ENCODE measurements at places on chromosomes 12 and 14.

GRCh38 chr12:121893961-121894460 lies 5.4 kb downstream of the PSMD9 start:
- peak; percentile 60 for DNase-seq

DNA sequence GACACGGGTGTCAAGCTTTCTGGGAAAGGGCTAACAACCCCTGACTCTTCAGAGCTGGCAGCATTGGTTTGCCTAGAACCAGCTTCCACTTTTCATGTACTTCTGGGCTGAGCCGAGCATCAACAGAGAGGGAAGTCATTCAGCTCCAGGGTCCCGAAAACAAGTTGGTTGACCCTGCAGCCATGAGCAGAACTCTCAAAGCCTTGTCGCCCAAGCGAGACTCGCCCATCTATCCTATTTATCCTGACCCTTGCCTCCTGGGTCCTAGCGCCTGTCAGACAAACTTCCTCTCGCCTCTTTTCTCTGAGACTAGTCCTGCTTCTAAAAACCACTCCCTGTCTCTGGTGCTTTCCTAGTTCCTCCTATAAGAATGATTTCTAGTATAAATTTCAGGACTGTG lies 47.9 kb downstream of the ASCL4 start:
- no peak for DNase-seq

DNA sequence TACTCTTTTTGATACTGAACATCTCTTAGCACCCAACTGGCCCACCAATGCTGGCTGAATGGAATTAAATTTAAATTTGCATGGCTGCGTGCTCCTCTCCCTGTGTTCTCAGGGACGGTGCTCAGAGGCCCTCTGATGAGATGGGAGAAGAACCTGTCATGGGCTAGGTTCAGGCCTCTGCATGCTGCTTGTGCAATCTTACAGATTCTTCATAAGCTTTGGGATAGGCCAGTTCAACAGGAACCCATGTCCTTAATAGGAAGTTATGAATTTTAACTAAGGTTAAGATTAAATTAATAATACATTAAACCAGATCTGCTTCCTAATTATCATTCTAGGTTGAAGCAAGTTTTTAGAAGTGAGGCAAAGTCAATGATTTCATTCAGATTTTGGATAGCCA lies 119.7 kb upstream of the LRIG3 start:
- no peak for DNase-seq

GRCh38 chr14:105249182-105250007 lies 1.1 kb downstream of the BTBD6 start:
- DNase-seq, result no peak

GRCh38 chr14:38217553-38217952 lies 9.8 kb downstream of the SSTR1 start:
- no peak for DNase-seq

DNA sequence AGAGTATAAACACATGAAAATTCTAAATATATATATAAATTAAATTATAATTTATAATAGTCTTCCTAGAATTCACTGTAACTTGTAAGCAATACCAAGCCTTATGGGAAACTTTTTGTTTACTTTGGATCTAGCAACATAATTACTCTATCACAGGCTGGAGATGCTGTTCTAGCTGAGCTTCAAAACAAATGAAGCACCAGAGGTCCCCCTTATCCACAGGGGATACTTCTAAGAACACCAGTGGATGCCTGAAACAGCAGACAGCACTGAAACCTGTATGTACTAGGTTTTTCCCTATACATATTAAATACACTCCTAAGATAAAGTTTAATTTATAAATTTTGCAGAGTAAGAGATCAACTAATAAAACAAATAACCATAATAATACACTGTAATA lies 96.6 kb downstream of the CDK17 start:
- DNase-seq, result no peak

DNA sequence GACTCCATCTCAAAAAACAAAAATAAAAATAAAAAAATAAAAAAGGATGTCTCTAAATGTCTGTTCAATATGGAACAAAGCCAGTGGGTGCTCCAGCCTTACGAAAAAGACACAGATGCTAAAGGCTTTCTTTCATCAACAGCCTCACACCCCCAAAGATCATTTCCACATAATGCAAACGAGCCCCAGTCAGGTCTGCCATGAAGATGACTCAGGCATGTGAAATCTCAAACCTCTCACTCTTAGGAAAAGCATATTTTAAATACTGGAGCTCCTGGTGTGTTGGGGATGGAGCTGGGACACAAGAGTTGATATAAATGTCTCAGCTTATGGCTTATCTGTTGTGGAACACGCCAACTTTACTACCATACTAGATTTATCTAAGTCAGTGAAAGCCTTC lies 49.9 kb upstream of the PLXNC1 start:
- DNase-seq, result no peak

GRCh38 chr12:108511633-108512540 lies 3.2 kb upstream of the FICD start:
- DNase-seq, result peak; percentile 84

- no peak for DNase-seq
These were observed 38.8 kb downstream of the CDKL1 start for GRCh38 chr14:50357753-50358395.

- no peak for DNase-seq
These were observed 21.6 kb upstream of the CHST11 start for GRCh38 chr12:104435175-104435574.

DNA sequence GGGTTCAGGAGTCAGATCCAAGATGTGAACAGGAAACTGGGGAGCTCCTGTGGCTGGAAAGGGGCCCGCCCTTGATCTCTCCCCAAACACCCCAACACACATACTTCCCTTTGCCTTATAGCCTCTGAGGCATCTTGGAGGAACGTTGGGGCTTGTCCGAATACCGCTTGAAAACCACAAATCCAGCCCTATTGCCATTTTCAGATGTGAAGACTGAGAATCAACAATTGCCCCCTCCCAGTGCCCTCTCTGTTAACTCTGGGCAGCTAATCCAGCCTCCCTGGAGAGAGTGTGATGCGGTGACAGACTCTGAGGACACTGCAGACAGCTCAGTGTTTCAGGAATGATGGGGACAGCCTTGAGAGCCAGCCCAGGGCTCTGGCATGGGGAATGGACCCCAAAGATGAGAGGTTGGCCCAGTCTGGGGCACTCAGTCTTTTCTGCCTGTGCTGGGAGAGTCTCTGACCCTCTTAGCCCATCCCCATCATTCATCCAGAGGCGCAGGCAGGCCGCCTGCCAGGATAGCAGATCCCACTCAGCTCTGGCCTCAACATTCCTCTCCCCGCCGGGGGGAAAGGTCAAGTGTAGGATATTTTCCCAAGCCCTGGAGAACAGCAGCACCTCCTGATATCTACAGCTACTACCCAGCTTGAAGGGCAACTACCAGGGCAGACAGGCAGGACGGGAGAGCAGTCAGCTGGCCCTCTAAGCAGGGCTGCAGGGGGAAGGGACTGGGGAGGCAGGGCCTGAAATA lies 24.6 kb upstream of the LTBP2 start:
- DNase-seq, result no peak
